ENCODE measurements at places on chromosomes 6 and 20. TPM values are rescaled to one million over a fixed set of nuclear protein-coding genes. Genes with fewer than 3 reads are reported as not detected.

- no peak for DNase-seq
These were observed 139.4 kb downstream of the UST start for GRCh38 chr6:148885925-148886845.

DNA sequence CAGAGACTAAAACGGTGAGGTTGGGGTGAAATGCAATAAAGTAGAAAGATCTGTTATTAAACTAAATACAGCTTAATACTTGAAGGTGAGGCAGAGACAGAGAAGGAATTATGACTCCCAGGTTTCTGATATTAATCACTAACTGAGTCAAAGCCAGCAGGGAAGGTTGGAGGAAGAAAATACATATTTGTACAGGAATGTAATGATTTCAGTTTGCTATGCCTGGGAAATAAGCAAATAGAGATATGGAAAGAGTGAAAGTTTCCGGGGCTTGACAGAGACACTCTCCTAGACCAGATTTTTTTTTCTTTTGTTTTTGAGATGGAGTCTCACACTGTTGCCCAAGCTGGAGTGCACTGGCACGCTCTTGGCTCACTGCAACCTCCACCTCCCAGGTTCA lies 76.8 kb downstream of the PTPRK start:
- no peak for DNase-seq

DNA sequence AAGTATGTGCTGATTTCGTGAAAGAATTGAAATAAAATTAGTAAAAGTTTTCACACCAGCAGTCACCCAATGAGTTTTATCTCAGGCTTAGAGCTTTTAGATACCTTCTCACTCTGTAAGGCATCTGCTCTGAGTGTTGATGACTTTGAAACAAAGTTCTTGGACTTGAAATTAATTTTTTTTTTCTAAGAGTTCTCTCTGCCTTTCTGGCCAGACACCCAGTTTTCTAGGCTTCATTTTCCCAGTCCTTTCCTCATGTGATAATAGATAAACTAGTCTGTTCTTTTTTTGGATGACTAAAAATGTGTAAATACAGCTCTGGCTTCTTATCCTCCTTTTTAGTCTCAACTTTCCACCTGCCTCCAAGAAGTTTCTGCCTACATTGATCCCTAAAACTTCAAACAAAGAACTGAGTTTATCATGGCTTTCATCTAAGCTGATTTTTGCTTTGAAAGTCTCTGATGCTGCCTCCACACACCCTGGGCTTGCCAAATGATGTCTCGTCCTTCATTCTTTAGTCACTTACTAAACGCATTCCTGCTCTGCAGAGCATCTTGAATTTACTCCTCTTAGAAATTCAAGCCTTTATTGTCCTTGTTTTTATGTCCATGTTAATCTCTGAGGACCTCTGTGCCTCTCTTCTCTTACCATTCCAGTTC lies 32.7 kb downstream of the SLX4IP start:
- no peak for DNase-seq

- no peak for DNase-seq
These were observed 76.7 kb downstream of the PREP start for GRCh38 chr6:105326216-105326615.

- DNase-seq, result no peak
These were observed 52.2 kb downstream of the MRPL14 start for GRCh38 chr6:44074813-44075646.

GRCh38 chr6:116405138-116405537 lies 34.4 kb downstream of the DSE start:
- DNase-seq, result no peak

RBPJL gene
- total RNA-seq, result not detected

SYCP2 gene
- total RNA-seq, result 2.4 TPM

PM20D2 gene
- 22.7 TPM for total RNA-seq

LINC00237 gene
- total RNA-seq, result not detected

KCNG1 gene
- total RNA-seq, result not detected

ISM1 gene
- total RNA-seq, result 94.9 TPM
